Stimulated activated CD8-positive, alpha-beta memory T cell treated with anti-CD3 and anti-CD28 coated beads, Interleukin-7, amount 100 ng/mL, for 4 hours (primary cell): ENCODE measurements at places on chromosomes 6 and 20.
A peak's percentile ranks its signal among the peaks of the same experiment; 100 is the strongest.

DNA sequence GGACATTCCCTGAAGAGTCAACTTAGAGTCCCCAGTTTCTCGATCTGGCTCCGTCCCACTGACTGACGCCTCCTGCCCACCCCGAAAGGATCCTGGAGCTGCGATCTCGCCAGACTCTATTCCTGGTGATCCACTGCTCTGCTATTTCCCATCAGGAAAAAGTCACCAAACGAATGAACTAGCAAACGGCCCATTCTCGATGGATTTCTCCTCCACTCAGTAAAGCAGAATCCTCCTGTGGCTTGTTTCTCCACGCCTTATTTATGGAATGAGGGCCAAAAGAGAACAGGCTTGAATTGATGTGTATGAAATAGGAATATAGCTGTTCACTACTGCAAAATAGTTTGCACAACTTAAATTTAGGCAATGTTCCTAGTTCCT, 5.4 kb downstream of the NKX2-4 start:
- no peak for DNase-seq

DNA sequence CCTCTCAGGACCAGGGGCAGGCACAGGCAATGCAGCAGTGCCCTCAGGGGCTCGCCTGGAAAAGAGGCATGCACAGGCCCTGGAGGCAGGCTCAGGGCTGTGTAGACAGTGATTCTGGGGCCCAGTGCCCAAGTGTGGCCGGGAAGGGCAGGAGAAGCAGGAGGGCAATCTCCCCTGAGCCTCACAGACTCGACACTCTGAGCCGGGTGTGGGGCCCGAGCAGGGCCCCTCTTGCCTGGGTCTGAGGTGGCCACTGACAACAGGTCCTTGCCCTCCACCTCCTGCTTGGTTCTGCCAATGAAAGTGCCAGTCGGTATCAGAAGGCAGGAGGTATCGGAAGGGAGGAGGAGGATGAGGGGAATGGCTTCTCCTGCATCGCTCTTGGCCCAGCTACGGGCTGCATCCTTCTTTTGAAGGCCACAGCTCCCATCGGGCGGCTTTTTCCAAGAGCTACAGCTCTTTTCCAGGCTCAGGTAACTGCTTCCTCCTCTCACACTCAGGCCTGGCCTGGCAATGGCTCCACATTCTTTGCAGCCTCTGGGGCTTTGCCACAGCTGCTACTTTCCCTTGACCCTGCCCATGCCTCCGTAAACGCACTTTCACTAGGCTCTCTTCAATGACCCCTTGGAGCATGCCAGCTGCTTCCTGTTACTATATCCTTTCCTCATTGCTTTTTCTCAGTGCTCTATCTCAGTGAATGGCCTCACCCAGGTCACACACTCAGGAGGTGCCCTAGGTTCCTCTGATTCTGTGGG, 24.5 kb downstream of the GABRR2 start:
- DNase-seq, result no peak

DNA sequence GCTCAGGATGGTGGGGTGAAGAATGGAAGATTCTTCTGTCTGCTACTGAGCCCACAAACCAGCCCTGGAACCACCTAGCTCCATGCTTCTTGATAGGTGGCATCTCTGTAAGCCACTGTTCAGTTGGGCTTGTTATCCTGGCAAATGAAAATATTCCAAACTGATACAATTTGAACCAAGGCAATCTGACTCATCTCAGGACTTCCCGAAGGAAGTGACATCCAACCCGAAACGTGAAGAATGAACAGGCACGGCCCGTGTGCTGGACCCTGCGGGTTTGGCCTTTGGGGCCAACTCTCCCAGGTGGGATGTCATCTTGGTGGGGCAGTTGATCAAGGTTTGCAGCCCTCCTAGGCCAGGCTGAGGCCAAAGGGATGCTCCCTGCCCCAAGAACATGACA, 160.3 kb downstream of the PREX1 start:
- DNase-seq, result no peak

DNA sequence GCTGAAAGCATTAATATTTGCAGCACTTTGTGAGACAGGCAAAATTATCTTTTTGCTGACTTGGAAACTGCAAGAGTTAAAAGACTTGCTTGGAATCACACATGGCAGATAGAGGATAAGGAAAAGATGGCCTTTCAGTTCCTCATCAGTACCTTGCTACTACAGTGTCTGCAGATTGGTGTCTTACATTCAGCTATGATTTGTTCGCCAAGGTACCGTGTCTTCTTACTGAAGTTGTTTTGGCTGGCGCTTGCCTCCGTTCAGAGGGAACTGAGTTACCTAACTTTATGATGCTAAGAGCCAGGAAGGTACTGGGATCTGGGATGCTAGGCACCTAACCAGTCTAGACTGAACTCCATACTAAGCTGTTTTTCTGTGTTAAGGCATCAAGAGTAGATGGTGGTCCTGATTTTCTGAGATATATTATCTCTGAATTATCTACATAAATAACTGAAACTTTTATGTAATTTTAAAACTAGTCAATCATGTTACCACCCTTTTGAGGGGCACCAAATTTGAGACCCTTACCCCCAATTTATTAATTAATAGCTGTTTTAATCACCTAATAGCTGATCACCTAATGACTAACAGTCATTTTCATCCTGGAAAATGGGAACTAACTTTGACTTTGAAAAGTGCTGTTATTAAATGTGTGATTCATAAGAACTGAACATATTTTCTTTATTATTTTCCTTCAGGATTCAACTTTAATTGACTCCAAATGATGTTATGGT, 2.5 kb downstream of the WTAP start:
- no peak for DNase-seq

DNA sequence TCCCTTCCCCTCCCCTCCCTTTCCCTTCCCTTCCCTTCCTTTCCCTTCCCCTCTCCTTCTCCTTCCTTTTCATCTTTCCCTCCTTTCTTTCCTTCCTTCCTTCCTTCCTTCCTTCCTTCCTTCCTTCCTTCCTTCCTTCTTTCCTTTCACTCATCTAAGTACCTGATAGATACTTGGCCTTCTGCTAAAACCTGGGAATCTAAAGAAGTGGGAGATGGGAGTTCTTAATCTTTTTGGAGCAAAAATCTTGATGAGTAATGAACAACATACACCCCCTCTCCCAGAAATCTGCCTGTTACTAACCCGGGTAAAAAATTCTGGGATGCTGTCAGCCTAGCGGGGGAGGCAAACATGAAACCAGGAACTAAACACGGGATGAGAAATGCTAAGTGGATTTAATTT, 100.7 kb downstream of the VEGFA start:
- no peak for DNase-seq

- DNase-seq, result no peak
Measured at GRCh38 chr6:136563386-136564152, 13.3 kb upstream of the MAP7 start.

DNA sequence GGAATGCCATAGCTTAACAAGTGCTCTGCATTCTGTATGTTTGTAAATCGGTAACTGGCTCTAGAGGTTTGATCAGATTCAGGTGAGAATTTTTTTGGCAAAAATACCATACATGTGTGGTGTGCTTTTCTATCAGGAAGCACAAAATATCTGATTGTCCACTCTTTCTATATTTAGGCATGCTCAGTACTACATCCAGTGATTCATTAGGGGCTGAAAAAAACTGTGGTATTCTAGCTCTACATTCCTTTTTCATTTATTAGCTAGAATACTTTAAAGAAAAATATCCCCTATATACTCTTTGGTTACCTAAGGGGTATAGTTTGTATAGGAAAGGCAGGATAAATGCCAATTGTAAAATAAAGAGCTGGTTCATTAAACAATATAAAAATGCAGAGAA, 10.6 kb upstream of the ELOVL2 start:
- DNase-seq, result no peak

DNA sequence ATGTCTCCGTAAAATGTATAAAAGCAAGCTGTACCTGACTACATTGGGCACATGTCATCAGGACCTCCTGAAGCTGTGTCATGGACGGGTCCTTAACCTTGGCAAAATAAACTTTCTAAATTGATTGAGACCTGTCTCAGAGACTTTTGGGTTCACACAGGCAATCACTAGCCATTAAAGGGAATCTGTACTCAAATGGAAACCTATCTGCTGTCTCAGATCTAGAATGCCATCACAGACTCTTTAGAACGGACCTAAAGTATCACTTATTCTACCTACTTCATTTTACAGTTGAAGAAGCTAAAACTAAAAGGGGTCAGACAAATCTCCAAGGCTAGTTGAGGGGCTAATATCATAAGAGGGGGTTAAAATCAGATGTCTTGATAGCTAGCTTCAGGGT, 11.1 kb downstream of the SAMD3 start:
- DNase-seq, result no peak

- no peak for DNase-seq
Measured at GRCh38 chr6:149723771-149724417, 6.0 kb upstream of the LATS1 start.

GRCh38 chr6:11366183-11366933, 133.9 kb upstream of the NEDD9 start:
- DNase-seq, result peak; percentile 32

DNA sequence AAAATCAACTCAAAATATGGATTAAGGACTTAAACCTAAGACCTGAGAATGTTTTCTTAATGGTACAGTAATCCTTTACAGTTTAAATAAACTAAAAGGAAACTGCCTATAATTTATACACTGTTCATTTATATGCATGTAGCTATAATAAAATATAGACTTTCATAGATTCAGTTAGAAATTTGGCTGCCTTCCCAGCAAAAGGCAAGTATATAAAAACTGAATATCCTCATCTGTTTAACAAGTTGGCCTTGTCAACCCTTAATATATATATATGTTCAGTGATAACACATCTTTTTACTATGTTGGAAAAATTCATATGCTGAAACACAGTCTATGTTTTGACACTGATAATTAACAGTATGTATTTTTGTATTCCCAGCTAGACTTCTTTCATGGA, 123.1 kb downstream of the GRIK2 start:
- DNase-seq, result no peak

- DNase-seq, result no peak
Measured at GRCh38 chr6:130781557-130781956, 45.6 kb upstream of the SMLR1 start.

GRCh38 chr6:20024316-20024673, 187.1 kb downstream of the ID4 start:
- DNase-seq, result no peak

DNA sequence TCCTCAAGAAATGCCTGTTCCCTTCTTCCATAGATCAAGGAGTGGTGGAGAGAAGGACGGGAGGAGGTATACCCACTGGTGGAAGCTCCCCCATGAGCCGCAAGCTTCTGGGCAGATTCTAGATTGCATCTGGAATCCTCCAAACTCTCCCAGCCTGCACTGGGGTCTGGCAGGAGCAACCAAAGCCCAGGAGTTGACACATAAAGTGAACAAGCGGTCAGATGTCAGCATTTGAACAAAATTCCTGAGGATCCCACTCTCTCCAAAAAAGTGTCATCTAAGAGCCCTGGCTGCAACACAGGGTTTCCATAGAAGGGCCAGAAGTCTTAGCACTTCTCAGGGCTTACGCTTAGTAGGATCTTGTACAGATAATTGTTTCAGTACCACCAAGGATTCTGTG, 88.2 kb downstream of the KCNB1 start:
- DNase-seq, result no peak

DNA sequence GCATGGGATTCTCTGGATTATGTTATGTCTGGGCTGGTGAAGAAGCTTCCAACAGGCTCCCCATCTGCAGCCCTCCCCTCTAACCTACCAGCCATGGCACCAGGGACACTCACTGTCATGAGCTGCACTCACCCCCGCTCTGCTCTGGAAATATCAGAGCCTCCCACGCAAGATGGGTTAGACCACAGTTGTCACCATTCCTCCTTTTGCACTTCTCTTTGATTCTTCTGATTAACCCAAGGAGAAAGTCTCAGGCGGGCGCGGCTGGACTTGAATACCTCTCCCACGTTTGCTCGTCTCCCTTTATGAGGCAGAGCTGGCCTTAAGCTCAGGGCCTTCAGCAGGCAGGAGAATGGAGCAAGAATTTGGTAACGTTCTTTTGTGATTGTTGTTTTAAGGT, 128.1 kb downstream of the CEBPB start:
- DNase-seq, result no peak

GRCh38 chr6:116354236-116354635, 16.5 kb upstream of the DSE start:
- DNase-seq, result no peak

DNA sequence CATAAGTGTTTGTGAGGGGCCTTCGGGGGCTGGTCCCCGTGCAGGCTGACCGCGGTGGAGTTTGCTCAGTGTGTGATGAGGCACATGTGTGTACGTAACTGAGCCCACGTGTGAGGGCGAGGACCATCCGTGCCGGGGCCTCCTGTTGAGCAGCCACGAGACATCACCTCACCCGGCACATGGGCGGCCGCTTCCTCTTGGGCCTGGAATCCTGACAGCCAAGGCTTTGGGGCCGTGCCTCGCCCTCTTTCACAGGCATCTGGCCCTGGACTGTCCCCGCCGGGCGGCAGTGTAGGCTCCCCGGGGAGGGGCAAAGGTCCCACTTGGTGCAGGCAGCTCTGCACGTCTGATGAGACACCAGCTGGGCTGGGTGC, 202.3 kb downstream of the DLL1 start:
- no peak for DNase-seq

- peak; percentile 72 for DNase-seq
Measured at GRCh38 chr6:41786451-41787218, 859 bp upstream of the TOMM6 start.

DNA sequence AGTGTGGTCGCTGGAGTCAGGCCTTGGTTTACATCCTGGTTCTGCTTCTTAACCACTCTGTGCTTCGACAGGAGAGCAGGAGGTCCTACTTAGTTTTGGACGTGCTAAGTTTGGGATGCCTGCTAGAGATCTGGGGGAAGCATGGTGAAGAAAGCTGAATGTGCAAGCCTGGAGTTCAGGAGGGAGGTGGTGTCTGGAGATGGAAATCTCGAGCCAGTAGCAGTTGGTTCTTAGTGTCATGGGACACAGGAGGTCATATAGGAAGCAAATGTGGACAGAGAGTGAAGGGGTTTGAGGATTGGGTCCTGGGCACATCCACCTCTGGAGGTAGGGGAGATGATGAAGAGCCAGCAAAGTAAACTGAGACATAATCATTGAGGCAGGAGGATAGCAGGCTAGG, 131.4 kb downstream of the SYCP2 start:
- no peak for DNase-seq

GRCh38 chr6:119587537-119587936, 238.0 kb upstream of the MAN1A1 start:
- no peak for DNase-seq

DNA sequence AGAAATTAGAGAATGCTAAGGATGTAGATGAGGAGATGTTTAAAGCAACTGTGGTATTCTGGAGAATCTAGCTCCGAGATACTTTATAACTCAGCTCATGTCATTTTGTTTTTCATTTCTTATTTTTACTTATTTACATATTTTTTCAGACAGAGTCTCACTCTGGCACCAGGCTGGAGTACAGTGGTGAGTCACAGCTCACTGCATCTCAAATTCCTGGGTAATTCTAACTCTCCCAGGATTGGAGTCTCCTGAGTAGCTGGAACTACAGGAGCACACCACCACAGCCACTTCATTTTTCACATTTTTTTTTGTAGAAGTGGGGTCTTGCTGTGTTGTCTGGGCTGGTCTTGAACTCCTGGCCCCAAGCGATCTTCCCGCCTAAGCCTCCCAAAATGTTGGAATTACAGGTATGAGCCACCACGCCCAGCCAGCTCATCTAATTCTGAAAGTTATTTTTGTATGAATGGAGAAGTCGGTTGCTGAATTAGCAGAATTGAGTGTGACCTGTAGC, 94.3 kb upstream of the FAM8A1 start:
- no peak for DNase-seq
